ENCODE measurements at places on chromosomes 2 and 18.
A peak's percentile ranks its signal among the peaks of the same experiment; 100 is the strongest.

DNA sequence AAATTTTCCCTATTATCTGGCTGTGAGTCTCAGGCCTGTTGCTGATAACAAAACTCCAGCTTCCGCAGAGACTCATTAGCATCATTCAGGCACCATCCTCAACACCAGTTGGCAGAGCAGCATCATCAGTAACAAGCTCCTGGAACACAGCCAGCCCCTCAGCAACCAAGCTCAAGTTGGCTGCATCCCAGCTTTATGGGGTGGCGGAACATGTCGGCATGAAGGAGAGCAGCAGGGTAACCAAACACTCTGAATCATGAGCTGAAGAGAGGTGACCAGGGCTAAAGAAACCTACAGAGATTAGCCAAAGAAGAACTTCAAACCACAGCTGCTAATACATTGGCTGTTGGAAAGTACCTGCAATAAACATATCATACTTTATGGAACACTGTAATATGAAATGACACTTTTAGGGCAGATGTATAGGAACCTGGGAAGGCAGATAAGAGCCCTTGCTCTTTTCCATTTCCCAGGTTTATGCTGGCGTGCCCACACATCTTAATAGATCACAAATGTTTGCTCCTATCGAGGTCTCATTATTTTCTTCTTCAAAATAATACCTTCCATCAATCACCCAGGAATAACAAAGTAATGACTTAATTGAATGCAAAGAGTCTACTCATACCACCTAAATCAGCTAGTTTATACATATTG is 63.8 kb downstream of the PDE11A start:
- DNase-seq, result no peak

DNA sequence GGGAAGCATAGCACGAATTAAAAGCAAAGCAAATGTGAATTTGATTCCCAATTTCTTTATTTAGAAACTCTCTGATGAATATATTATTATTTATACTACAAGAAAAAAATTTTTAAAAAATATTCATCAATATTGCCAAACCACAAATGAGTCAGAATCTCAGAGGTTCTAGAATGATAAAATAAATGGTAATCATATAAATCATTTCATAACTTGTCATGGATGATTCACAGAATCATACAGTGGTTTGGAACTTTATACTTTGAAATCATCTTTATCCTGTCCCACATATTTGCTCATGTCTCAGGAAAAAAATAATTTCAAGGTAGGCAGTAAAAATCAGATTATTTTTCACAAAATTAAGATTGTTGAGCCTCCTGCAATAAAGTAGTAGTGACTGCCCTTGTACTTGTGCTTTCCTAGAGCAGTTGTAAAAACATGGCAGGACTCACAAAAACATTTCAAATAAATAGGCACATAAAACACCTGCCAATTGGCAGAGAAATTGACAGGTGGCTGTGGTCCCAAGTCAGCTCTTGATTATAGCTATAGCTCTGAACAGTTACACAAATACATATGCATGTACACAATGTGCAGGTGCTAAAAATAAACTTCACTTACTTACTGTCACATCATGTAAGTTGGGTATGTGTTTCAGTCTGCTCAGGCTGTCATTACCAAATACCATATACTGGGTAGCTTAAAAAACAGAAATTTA is 273.9 kb upstream of the SESTD1 start:
- DNase-seq, result no peak

GRCh38 chr18:48609820-48610815 is 71.3 kb downstream of the CTIF start:
- no peak for DNase-seq

DNA sequence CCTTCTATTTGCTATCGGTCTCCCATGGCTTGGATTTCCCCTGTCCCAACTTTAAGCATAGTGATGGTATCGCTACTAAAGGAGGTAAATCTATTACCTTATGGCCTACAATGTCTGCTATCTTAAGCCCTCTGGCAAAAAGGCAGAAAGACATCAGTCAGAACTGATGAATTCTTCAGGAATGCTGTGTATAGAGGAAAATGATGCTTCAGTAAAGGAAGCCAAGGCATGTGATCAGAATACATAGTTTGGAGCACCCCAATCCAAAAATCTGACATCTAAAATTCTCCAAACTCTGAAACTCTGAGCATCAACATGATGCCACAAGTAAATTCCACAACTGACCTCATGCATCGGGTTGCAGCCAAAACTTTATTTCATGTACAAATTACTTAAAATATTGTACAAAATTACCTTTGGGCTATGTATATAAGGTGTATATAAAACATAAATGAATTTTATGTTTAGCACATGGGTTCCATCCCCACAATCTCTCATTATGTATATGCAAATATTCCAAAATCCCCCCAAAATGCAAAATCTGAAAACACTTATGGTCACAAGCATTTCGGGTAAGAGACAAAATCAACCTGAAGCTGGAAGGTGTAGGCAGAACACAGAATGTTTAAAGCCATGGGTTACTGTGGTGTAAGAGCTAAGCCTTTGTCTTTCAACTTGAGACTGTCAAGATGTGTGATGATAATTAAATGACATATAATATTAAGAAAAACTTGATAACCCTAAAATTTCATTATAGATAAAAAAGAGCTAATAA is 66.2 kb downstream of the CUL3 start:
- no peak for DNase-seq

GRCh38 chr2:218257390-218257981 is 3.3 kb upstream of the GPBAR1 start:
- DNase-seq, result no peak

GRCh38 chr2:221245772-221246171 is 326.3 kb downstream of the EPHA4 start:
- DNase-seq, result no peak

DNA sequence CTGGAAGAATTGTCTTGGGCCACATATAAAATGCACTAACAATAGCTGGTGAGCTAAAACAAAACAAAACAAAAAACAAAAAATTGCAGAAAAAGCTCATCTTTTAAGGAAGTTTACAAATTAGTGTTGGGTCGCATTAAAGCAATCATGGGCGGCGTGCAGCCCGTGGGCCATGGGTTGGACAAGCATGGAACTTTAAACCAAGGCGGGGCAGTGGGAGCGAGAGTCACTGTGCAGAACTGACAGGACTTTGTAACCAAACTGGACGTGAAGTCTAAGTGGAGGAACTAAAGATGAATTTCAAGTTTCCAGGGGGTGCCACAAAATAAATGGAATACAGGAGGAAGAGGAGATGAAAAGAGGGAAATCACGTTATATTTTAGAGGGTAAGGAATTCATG is 80.7 kb downstream of the PSMG2 start:
- DNase-seq, result no peak

DNA sequence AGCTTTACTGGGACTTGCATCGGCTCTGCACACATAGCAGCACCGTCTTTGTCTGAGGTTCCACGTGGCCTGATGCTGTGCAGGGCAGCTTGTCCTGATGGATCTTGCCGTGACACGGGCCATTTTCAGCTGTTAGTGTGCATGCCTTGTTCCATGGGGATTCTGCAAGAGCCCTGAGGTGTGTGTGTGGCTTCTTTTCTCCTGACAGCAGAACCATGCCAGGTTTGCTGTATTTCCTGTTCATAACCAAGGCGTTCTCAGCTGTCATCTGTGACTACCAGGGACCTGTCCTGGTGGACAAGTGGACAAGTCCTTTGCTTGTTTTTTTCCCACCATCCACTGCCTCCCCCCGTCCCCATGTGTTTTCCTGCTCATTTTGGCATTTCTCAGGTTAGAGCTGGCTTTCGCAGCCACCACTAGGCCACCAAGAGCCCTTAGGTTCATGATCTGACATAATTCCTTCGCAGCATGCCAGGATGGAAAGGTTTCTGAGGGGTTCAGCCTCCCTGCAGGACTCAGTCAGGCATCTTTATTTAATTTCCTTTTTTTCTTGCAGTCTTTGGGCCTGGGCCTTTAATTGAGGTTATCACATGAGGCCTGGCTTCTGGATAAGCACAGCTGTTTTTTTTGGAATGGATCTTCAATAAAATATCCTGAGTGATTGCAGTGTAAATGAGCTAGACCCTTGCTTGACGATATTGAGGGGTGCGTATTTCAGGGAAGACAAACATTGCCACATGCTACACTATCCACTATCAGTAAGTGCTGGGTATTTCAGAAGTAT is 139.4 kb downstream of the NCK2 start:
- no peak for DNase-seq

GRCh38 chr2:220674033-220674432 is 898.1 kb downstream of the EPHA4 start:
- DNase-seq, result no peak

DNA sequence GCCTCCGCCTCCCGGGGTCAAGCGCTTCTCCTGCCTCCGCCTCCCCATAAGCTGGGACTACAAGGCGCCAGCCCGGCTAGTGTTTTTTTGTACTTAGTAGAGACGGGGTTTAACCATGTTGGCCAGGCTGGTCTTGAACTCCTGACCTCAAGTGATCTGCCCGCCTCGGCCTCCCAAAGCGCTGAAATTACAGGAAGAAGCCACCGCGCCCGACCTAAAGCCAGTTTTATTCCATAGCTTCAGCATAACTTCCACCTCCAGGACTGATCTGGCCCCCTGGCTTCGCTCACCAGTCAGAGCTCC is 783 bp upstream of the TXNL4A start:
- no peak for DNase-seq

GRCh38 chr18:22342625-22343024 is 75.1 kb downstream of the CTAGE1 start:
- DNase-seq, result no peak

DNA sequence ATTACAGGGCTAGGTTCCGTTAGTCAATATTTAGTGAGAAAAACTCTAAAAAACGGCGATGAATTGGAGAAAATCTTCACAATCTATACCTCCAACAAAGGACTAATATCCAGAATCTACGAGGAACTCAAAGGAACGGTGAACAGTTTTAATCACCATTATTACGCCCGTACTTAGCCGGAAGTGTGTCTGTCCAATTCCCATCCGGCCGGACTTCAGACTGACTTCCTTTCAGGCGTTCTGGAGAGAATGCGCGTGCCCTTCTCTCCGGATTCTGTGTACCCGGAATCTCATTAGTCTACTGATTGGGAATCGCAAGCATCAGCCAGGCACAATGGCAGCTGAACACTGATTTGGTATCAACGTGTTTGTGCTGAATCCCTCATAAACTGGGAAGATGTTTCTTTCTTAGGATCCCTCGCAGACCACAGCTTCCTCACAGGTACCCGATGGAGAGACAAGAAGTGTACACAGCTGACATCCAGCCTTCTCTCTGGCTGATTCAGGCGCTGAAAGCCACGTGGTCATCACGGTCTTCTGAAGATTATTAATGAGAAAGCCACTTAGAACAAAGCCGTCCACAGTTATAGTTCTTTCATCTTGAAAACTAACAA is 239.9 kb downstream of the ZNF516 start:
- peak; percentile 59 for DNase-seq

DNA sequence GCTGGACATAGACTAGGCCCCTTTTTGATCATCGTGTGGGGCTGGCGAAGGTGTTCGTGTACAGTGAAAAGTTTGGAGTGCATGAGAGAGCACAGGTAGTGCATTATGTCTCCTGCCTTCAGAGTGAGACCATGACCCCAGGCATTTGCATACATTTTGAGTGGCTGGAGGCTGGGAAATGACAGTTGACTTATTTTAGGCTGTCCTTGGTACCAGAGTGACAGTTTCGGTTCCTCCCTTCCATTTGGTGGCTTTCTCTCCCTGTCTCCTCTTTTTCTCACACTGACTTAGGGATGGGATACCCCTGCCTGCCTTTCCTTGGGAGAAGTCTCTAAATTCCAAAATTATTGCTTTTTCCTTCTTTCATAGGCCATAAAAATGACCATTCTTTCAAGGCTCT is 20.1 kb downstream of the SERPINB12 start:
- no peak for DNase-seq

- DNase-seq, result no peak
These were observed 157.5 kb upstream of the ID2 start for GRCh38 chr2:8524388-8524787.

GRCh38 chr18:65919663-65920062 is 168.9 kb downstream of the CDH7 start:
- DNase-seq, result no peak

- DNase-seq, result no peak
These were observed 175.0 kb downstream of the SETBP1 start for GRCh38 chr18:44855681-44856080.

GRCh38 chr18:59466980-59467379 is 107.9 kb upstream of the LMAN1 start:
- DNase-seq, result no peak

GRCh38 chr18:79496978-79497637 is 101.4 kb downstream of the NFATC1 start:
- DNase-seq, result peak; percentile 30

- DNase-seq, result no peak
These were observed 51.2 kb upstream of the POMC start for GRCh38 chr2:25219621-25220020.
